Glomerular endothelial cell (primary cell): ENCODE measurements at places on chromosomes 4 and X. TPM values are rescaled to one million over a fixed set of nuclear protein-coding genes. Genes with fewer than 3 reads are reported as not detected.
A peak's percentile ranks its signal among the peaks of the same experiment; 100 is the strongest.

Gene IL15
- total RNA-seq: 3.4 and 4.2 TPM in 2 replicates

Gene FAM184B
- total RNA-seq: not detected in 2 replicates

Gene SRPK3
- total RNA-seq: 0.34 TPM in 1 of 2 replicates, not detected in the other

GRCh38 chrX:108541286-108541685, 101.6 kb downstream of the COL4A5 start:
- no peak for DNase-seq

Gene TMEM35A
- total RNA-seq: 4.7 and 8.1 TPM in 2 replicates

Gene PCDH11X
- not detected in 2 replicates for total RNA-seq

DNA sequence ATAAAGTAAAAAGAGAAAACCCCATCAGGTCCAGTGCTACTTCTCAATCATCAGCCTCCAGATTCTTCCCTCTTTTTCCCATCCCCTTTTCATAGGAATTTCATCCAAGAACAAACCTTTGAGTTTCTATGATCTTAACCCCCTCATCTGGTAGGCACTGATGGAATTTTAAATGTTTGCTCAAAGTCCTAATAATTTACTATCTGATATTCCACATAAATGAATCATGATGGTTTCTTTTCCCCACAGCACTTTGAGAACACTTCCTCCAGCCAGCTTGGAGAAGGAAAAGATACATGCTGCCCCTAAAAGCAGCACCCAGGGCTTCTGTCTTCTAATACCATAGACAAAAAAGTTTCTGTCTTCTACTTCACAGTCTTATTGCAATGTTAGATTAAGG, 19.4 kb upstream of the KLHL8 start:
- no peak for DNase-seq

- DNase-seq: no peak
Observed at GRCh38 chr4:2275546-2276251, 13.8 kb upstream of the MXD4 start.

Gene MAGEA4
- total RNA-seq: not detected in 2 replicates

DNA sequence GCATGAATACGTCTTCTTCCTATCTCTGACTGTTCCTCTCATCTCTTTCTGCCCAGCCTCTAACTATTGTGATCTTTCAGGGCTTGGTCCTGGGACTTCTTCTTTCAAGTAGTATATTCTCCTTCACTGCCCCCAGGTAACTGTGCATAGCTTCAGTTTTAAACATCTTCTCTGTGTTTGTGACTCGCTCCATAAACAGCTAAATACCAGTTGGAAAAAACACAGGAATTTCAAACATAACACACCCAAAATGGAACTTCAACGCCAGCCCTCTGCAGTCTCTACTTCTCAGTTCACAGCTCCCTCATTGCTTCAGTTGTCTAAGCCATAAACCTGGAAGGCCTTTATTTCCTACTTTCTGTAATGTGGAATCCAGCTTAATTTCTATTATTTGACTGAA, 16.6 kb downstream of the TRIML2 start:
- no peak for DNase-seq

Gene ARHGAP6
- 1.5 and 1.7 TPM in 2 replicates for total RNA-seq

GRCh38 chrX:13008189-13008533, 33.3 kb downstream of the TMSB4X start:
- no peak for DNase-seq

DNA sequence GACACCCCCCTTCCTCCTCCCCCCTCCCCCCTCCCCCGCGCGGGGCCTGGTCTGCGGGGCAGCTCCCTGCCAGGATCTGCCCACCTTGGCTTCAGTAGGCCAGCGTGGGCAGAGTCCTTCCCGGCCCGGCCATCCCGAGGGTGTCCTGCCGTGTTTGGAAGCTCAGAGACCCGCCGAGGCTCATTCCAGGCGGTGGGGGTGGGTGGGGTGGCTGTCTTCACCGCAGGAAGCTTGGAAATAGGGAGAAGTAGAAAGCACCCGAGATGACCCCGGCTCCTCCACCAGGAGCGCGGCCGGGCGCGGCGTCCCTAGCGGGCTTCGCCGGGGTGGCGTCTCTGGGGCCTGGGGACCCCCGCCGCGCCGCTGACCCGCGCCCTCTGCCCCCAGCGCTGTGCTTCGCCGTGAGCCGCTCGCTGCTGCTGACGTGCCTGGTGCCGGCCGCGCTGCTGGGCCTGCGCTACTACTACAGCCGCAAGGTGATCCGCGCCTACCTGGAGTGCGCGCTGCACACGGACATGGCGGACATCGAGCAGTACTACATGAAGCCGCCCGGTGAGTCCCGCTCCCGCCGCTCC, 1.6 kb downstream of the NAT8L start:
- no peak for DNase-seq

Gene USP17L10
- total RNA-seq: not detected in 2 replicates

DNA sequence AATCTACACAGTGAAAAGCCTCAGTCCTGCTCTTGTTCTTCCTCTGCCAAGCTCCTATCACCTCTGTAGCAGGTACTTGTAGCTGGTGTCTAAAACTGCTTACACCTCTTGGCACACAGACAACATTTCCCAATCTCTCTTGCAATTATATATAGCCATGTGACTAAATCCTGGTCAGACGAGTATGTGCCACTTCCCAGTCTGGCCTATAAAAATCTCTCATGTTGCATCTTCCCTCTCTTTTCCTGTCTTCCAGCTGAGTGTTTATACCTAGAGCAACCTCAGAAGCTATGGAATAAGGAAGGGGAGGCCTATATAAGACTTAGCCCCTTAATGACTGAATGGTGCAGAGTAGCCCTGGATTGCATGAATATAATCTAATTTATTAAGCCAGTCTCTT, 105.8 kb downstream of the RNF150 start:
- no peak for DNase-seq

Gene MAPK10
- total RNA-seq: 0.06 and 0.10 TPM in 2 replicates

Gene DIPK2B
- 266 and 268 TPM in 2 replicates for total RNA-seq

Gene CCKAR
- total RNA-seq: not detected in 2 replicates

DNA sequence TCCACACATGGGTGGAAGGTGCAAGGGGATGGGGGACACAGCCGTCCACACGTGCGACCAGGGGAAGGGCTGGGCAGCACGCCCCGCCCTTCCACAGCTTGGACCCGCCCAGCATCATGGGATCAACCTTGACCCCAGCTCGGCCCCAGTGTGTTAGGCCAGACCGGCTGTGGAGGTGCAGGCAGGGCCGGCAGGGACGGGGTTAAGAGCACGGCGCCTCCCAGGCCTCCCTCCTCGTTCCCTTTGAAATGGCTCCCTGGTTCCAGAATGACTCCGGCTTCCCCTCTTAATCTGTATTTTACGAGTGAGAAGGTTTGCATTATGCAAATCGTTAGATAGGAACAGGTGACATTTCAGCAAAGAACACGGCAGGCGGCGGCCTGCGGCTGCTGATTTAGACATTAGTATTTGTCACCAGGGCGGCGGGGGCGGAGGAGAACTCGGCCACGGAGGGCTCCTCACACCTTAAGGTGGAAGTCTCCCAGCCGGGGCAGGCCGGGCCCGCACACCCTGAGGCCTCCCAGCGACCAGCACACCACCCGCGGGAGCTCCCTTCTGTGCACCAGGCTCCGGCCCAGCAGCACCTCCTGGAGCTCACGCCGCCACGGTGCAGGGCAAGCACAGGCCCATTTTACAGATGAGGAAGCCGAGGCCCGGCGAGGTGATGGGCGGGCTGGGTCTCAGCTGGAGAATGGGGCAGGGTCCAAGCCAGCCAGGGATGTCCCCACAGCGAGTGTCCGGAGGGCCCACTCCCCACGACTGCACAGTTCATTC, 116.1 kb downstream of the FAM53A start:
- DNase-seq: no peak

DNA sequence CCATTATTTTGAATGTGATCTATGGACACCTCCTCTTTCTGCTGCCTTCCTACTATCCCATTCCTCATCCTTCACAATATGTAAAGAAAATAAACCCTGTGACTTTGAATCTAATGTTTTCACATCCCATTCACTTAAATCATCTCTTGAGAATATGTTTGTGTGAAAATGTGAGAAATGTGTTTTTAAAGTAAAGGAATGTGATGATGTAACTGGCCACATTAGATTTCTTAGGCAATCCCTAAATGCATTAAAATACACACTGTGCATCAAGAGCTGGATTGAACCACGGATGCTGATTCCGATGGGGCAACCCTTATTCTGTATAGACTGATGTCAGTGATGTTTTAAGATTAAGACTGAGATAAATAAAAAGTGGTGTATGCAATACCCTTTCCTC, 558.9 kb upstream of the TENM3 start:
- no peak for DNase-seq

Gene SLC6A8
- 17.3 and 18.7 TPM in 2 replicates for total RNA-seq

- DNase-seq: no peak
Observed at GRCh38 chrX:47664737-47665136, 5.8 kb upstream of the UXT start.

Gene SPANXN4
- total RNA-seq: not detected in 2 replicates

Gene HHIP
- total RNA-seq: 21.0 and 143 TPM in 2 replicates

GRCh38 chr4:87895964-87896621, 63.3 kb downstream of the MEPE start:
- DNase-seq: peak; percentile 10

Gene SERTM2
- not detected in 2 replicates for total RNA-seq

GRCh38 chr4:54683616-54684346, 26.0 kb downstream of the KIT start:
- DNase-seq: no peak

Gene MAP9
- 2.0 and 6.0 TPM in 2 replicates for total RNA-seq

DNA sequence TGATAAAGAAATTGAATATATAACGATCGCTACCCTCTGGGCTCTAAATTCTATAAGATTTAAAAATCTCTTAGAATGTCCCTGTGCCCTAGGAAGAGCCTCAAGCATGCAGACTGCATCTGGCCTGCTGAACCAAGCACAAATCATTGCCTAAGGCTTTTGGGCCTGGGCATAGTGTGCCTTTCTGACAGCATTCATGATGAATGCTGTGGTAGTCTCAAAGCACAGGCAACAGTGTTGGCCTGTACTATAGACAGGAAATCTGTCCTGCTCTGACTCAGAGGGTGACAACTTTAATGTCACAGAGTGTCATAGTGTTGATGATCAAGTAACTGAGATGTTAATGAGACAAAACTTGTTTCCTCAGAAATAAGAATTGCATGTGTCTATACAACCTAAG, 717.3 kb downstream of the STIM2 start:
- DNase-seq: no peak

DNA sequence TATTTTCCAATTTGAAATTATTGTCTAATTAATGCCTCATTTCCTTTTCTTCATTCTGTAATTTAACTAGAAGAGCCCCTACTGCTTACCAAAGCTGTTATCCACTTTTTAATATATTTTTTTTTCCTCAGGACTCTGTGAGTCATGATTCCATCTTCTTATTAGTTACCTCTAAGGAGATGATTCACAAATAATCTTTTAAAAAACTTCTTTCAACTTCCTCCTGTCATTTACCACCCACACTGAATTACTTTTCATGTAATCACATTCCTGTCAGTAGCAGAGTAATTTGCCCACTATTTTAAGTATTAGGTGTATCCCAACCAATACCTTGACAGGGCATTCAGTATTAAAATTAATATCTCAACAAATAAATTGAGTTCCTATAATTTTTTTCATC, 470.9 kb upstream of the ADGRL3 start:
- no peak for DNase-seq

- DNase-seq: no peak
Observed at GRCh38 chr4:7828793-7829301, 110.8 kb downstream of the AFAP1 start.

GRCh38 chrX:40866893-40867292, 131.6 kb upstream of the MED14 start:
- no peak for DNase-seq

DNA sequence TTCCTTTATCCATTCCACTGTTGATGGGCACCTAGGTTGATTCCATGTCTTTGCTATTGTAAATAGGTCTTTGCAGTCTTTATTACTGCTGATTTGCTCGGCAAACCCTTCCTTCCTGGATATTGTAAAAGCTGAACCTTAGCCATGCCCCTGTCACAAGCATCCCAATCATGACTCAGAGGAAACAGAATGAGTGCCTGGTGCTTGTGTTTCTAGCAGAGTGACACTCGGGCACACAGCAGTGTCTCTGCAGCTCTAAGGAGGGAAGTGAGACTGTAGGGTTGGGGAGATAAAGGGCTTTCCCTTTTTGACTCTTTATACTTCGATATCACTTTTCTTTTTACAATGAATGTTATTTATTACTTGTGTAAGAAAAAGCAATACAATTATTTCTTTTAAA, 83.3 kb downstream of the AKAP4 start:
- no peak for DNase-seq

Gene HAUS7
- total RNA-seq: 14.2 and 20.2 TPM in 2 replicates
